GF-D8 (cell line): ENCODE measurements at places on chromosomes 6 and 20.

- peak; percentile 41 for DNase-seq
Measured at GRCh38 chr6:109349419-109349987, 32.8 kb downstream of the CD164 start.

DNA sequence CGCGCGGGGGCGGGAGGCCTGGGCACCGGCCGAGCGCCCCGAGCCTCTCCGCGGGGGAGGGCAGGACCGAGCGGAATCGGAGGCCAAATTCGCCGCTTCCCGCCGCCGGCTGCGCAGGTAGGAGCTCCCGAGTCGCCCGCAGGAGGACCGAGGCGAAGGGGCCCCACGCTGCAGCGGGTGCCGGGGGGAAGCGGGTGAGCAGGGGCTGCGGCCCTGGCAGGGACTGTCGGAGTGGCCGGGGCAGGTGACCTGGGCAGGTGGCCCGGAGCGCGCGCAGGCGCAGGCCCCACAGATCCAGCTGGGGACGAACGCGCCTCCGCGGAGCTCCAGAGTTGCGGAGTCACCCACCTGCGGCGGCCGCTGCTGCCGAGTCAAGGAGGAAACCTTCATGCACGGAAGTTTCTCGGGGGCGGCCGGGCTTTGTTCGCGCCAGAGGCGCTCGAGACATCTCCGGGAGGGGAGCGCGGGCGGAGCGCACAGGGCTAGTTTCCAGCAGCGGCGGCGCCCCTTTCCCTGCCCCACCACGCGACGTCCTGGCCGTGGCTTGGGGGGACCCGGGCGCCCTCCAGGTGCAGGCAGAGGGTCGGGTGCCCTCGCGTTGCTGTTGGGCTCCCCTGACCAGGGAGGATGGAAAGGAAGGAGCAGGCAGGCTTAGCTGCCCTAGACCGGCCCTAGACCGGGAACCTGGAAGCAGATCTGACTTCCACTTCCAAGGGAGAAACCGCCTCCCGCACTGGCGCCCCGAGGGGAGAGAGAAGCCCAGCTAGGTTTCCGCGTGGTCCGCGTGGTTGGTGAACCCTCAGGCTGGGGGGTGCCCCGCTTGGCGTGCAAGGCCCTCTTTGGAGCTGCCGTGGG lies 590 bp downstream of the SLCO4A1 start:
- DNase-seq: no peak

GRCh38 chr6:161104966-161105365 lies 113.4 kb downstream of the MAP3K4 start:
- no peak for DNase-seq

DNA sequence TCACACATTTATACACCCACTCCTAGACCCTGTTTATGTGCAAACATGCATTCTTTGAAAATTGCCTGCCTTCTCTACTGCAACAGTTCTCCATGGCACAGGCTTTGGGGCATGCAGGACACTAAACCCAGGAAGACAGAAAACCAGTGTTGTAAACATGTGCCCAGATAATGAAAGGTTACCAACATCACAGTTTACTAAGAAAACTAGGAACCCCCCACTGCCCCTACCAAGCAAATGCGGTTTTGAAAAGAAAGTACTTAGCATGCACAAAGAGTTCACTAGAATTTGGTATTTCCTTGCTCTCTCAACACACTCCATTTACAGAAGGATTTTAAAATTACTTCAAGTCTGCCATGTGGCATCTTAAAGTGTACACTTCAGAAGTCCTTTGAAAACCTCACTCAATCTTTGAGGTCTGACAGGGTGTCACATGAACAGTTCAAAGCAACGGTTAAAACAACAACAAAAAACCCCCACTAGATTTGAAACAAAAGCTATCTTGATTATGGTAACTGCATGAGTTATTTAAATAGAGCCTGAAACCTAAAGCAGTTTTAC lies 245.0 kb downstream of the GMPR start:
- no peak for DNase-seq

DNA sequence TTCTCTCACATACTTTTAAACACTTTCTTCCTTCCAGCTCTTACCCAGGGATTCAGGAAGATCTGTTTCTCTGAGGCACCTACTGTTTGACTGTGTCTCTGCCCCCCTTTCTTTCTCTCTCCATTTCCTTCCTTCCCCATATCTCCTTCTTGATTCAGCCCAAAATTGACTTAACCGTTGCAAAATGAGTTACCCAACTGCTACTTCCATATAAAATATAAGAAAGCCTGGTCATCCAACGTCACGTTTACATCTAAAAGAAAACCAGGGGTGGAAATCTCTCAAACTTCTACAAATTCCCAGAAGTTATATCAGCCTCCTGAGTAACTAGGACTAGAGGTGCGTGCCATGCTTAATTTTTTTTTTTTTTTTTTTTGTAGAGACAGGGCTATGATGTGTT lies 95.2 kb upstream of the INSM1 start:
- DNase-seq: no peak

DNA sequence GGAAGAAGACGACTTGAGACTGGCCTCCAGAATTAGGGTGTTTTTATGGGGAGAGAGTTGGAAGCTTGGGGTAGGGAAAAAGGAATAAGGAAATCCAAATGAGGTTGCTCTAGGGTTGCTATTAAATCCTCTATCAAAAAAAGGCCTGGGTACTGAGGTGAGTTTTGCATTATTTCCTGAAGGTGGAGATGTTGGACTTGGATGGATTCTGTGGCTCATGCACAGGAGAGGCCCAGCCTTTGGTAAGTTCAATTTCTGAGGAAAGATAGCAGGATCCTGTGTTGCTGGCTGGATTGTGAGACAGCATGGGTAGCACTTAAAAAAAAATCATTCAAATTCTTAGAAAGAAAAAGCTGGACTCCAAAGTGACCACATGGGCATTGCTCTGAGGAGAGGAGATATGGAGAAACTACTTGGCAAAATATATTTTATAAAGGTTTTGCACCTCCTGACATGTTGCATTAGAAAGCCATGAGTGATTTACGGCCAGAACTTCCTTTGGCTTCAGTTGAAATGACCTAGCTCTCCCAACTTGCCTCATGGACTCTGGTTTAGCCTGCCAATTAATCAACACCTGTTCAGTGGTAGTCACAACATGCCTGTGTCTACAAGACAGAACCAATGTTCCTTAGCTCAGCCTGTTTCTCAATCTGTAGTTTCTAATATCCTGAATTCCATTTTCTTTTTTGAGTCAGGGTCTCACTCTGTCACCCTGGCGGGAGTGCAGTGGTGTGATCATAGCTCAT lies 152.1 kb upstream of the RALGAPA2 start:
- DNase-seq: no peak

GRCh38 chr6:77829736-77830135 lies 176.9 kb downstream of the MEI4 start:
- no peak for DNase-seq

DNA sequence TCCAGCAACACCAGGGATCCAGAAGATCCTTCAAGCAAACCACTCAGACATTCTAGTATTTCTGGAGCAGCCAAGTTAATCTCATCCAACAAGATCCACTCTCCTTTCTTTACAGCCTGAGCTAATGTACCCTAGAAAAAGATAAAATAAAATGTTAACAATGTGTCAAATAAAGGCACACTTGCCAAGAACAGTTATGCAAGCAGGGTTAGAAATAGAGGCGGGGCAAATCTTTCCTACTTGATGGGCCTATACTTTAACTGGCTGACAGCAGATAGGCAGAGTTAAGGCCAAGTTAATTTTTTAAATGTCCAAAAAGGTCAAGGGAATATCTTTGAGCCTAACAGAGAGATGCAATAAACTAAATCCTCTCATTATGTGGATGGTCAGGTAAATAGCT lies 60.8 kb downstream of the MDN1 start:
- no peak for DNase-seq

- no peak for DNase-seq
Measured at GRCh38 chr6:124870611-124871459, 91.4 kb upstream of the RNF217 start.

DNA sequence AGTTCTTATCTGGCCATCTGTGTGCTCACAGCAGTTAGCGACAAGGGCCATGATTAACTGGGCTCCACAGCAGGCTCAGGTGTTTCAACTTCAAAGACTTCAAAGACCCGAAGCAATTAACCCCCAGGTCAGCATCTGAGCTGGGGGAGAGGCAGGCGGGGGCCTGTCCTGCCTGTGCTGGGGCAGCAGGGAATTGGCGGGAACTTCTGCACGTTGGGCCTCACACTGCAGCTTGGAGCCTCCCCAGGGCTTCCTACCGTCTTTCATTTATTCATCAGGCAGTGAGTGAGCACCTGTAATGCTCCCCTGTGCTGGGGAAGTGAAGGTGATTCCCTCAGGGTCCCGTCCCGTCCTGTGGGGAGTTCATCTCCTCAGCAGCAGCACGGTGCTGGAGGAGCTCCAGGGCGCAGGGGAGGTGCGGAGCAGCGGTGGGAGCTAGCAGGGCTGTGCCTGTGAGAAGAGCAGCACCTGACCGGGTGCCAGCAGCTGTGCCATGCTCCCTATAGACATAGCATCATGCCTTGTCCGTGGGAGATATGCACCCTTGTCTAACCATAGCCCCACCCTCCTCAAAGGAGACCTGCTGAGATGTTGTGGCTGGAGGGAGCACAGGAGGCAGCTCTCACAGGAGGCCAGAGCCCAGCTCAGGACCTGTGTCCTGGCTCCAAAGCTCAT lies 51.8 kb upstream of the FRMD1 start:
- DNase-seq: no peak

- no peak for DNase-seq
Measured at GRCh38 chr6:159358562-159358961, 189.4 kb downstream of the FNDC1 start.

DNA sequence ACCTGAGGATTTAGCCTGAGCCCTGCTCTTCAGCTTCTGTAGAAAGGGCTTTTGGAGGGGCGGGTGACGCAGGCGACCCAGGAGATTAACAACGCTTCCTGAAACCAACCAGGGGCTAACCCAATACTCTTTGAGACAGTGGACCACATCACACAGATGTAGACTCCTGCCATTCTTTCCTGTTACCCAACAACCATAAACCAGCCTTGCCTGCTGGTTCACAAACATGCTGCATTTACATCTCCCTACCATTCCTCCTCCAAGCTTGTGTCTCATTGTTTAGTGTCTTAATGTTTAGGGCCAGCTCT lies 28.3 kb downstream of the PPP1R16B start:
- no peak for DNase-seq

DNA sequence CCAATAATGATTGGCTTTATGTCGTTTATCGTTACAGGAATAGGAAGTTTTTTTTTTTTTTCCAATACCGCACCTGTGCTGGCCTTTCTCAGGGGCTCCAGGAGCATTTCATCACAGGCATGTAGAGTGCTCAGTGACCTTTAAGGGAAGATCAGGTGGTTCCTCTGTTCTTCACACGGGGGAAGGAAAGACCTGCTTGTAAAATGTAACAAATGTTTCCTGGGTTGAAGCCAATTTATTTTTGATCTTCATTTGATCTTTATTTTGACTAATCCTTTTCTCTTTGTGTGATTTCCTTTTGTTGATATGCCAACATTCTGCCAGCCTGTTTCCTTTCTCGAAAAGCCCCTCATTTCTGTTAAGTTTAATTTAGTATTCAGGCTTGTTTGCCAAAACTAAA lies 61.9 kb upstream of the HBS1L start:
- DNase-seq: no peak

DNA sequence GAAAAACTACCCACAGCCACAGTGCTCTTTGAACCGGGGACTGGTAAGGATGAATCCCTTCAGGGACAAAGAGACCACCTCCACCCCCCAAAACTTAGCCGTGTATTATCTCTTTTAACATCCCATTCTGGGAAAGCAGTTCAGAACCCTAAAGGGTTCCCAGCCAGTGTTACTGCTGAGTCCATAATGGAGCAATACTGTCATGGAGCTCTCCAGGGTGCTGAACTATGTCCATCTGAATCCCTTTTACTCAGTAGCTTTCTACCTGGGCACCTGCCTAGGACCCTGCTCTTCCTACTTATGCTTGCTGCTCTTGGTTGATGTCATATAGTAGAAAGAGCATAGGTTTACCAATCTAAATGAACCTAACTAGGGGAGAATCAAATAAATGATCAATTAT lies 22.3 kb upstream of the SAYSD1 start:
- DNase-seq: no peak

DNA sequence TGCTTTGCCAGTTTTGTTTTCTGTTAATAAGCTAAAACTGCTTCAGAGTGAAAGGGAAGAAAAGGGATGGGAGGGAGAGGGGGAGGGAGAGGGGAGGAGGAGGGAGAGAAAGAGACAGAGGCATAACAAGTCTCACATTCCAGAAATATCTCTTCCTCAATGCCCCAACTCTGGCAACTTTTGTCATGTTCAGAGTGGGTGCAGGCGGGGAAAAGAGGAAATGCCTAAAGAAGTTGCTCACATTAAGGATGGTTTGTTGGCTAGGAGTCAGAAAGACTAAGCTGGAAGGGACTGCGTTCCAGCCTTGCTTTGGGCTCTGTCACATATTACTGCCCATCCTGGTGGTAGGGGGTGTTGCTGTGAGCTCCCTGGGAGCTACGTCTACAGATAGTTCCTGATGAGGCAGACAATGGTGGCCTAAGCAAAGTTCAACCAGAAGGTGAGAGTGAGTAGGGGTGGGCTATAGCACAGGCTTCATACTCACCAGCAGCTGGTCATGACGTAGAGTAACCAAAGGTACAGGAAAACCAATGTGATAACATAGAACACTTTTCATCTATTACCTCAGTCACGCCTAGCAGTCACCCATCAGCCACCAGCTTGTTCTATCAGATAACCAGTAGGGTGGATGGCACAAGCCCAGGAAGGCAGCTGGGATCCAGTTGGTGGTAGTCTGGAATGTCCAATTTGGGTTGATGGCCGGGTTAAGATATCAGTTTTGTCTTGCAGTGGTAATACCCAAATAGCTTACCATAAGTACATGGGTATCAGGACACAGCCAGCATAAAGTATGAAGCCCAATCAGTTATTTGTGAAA lies 2.1 kb downstream of the TSPYL4 start:
- DNase-seq: no peak

GRCh38 chr6:122718616-122719015 lies 60.9 kb upstream of the FABP7 start:
- no peak for DNase-seq

DNA sequence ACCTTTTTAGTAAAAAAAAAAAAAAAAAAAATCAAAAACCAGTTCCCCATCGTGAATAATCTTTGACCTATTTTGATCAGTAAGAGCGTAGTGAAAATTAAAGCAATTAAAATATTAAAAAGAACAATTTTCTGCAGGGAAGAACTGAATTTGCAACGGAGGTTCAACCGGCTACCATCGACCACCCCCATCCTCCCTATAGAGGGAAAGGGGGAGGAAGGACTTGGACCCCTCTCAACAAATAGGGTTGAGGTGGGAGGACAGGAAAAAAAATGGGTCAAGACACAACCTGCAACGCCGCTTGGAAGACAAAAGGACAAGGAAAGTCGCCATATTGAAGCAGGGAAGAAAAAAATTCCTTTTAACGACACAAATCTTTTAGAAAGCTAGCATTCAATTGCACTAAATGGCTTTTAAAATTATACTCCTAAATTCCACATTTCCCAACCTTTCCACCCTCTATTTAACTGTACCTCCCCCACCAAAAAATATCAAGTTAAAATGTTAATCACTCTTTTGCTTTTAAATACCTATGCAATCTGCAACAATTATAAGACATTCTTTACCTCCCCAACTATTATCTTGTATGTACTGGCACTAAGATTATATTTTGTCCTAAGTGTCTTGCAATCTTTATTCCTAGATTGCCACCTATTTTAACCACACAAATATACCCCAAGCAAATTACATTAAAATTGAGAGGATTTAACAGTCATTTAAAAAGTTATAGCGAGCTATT lies 1.7 kb downstream of the PPP1R10 start:
- peak; percentile 45 for DNase-seq

- no peak for DNase-seq
Measured at GRCh38 chr6:143877584-143878271, 13.5 kb downstream of the ZC2HC1B start.

GRCh38 chr20:38692436-38693411 lies 31.6 kb upstream of the SLC32A1 start:
- no peak for DNase-seq

- no peak for DNase-seq
Measured at GRCh38 chr20:51354769-51355319, 187.7 kb downstream of the NFATC2 start.
